ENCODE measurements at places on chromosomes 12 and 14. TPM values are rescaled to one million over a fixed set of nuclear protein-coding genes. Genes with fewer than 3 reads are reported as not detected.

The HCAR2 gene
- not detected for total RNA-seq

The KRT6B gene
- total RNA-seq = not detected

The IPO8 gene
- 50.7 TPM for total RNA-seq

The USP44 gene
- 25.8 TPM for total RNA-seq

The KRT6A gene
- total RNA-seq = not detected

The SPTSSA gene
- total RNA-seq = 11.5 TPM

The KLRC2 gene
- 7.9 TPM for total RNA-seq

All from activated naive CD8-positive, alpha-beta T cell treated with anti-CD3 and anti-CD28 coated beads, Interleukin-2, amount 10 ng/mL, durations not matched to agents 7 days and 5 days (primary cell).